ENCODE measurements at places on chromosomes 2 and 18. TPM values are rescaled to one million over a fixed set of nuclear protein-coding genes. Genes with fewer than 3 reads are reported as not detected.

The KCNE4 gene
- total RNA-seq = 8.5 TPM

The IL36A gene
- total RNA-seq = not detected

The EPB41L3 gene
- 91.1 TPM for total RNA-seq

The EHD3 gene
- 12.8 TPM for total RNA-seq

The POTEE gene
- not detected for total RNA-seq

The CRYGD gene
- total RNA-seq = not detected

The MOB1A gene
- 37.4 TPM for total RNA-seq

The SERPINB4 gene
- total RNA-seq = not detected

The DSC1 gene
- total RNA-seq = not detected

The FMNL2 gene
- 31.8 TPM for total RNA-seq

The ARMC9 gene
- 42.7 TPM for total RNA-seq

The KANSL3 gene
- 36.2 TPM for total RNA-seq

The COL3A1 gene
- total RNA-seq = 3,691 TPM

The GYPC gene
- 93.3 TPM for total RNA-seq

The IL1R1 gene
- total RNA-seq = 108 TPM

The PTPRN gene
- 7.2 TPM for total RNA-seq

The TDRD15 gene
- not detected for total RNA-seq

The OTOS gene
- not detected for total RNA-seq

The COX5B gene
- total RNA-seq = 549 TPM

The ERFE gene
- total RNA-seq = 1.3 TPM

The VIT gene
- 10.0 TPM for total RNA-seq

The SH3BP4 gene
- total RNA-seq = 21.6 TPM

The FAM117B gene
- total RNA-seq = 1.3 TPM

The RESP18 gene
- total RNA-seq = not detected

The SPEG gene
- 7.8 TPM for total RNA-seq

The CIDEA gene
- total RNA-seq = 0.63 TPM

The HRH4 gene
- total RNA-seq = under 0.01 TPM

The LINC00305 gene
- total RNA-seq = not detected

The NT5C1B gene
- not detected for total RNA-seq

The LCT gene
- 0.09 TPM for total RNA-seq

The SERPINB10 gene
- total RNA-seq = not detected

The GCG gene
- not detected for total RNA-seq

The CELF4 gene
- not detected for total RNA-seq

The FSHR gene
- under 0.01 TPM for total RNA-seq

The MROH2A gene
- not detected for total RNA-seq

The AMER3 gene
- total RNA-seq = under 0.01 TPM

The SESTD1 gene
- 33.7 TPM for total RNA-seq

The BCL2 gene
- 0.86 TPM for total RNA-seq

The CD8B2 gene
- not detected for total RNA-seq

The WDR43 gene
- total RNA-seq = 37.5 TPM

The ADCYAP1 gene
- total RNA-seq = not detected

The CLEC4F gene
- not detected for total RNA-seq

The SOX11 gene
- total RNA-seq = not detected

The CNGA3 gene
- total RNA-seq = 0.16 TPM

The DPP10 gene
- total RNA-seq = not detected

The PIAS2 gene
- total RNA-seq = 17.7 TPM

The UGT1A4 gene
- total RNA-seq = not detected

The KCNG3 gene
- total RNA-seq = not detected

The SERPINB2 gene
- 1.4 TPM for total RNA-seq

The GPC1 gene
- total RNA-seq = 61.6 TPM
